ENCODE measurements at places on chromosomes 11 and 22.

GRCh38 chr11:19409307-19409706, 168.6 kb upstream of the E2F8 start:
- DNase-seq = no peak

DNA sequence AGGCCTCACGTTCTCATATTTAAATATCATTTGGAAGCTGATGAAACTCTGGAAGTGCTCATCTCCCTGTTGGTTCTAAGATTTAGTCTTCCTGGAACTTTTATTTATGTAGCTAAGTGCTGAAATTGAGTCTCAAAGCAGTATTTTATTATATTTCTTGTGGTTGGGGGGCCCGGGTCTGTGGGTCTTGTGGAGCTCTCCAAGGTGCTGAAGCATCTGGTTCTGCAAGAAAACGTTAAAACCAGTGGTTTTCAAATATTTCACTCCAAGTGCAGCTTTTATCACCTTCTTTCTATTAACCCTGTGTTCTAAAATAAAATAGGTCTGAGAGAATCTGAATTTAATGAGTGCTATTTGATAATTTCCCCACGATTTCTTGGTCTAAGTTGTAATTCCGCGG, 1404.8 kb downstream of the TBC1D22A start:
- DNase-seq = no peak

DNA sequence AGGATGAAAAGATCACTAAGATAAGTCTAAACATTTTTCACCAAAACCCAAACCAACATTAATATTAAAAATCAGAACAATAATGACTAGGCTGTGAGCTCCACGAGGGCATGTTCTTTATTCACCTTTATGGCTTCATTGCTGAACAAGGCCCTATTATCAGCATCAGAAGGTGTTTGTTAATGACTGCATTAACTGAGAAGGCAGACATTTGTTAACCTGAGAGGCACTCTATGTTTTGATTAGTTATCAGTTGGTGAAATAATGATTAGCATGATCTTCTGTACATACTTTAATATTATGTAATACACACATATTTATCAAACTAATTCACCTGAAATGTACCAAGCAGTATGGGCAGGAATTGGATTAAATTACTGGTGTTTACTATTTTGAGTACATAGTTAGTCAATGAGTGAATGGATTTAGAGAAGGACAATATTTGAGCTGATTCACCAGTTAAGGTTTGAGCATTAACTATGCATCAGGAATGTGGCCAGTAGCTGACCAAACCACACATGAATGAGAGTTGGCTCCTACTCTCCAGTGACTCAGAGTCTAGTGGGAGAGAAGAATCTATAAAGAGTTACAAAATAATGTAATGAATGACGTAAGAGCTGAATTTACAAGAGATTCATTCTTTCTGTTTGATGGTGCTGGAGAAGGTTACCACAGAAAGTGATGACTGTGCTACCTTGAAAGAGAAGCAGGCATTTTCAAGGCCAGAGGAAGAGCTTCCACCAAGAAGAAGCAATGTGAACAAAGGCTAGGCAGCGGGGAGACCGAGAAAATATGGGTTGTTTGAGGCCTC, 6.7 kb downstream of the IL18 start:
- DNase-seq = peak; percentile 99

DNA sequence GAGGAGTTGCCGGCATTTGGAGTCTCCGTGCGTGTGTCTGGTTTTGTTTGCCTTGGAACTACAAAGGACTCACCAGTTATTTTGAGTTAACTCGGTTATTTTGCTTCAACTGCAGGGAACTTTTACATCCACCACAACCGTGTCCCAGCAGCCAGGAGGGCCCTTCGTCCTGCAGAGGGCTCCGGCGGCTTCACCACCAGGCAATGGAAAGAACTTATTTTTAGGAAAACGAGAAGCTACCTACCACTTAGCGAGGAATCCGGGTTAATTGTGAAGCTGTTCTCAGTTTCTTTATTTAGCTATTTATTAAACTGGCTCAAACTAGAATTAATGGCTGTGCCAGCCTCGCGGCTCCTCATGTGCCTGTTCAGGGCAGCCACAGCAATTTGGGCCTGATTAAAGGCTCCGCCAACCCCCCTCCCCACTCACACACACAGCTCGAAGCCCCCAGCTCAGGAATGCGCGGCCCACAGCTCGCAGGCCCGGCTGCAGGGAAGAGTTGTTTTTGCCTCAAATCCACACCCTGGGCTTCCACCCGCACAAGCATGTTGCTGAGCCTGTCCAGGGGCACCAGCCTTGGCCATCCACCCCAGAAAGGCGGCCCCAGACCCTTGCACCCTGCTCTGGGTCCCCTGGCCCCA, 55.9 kb upstream of the FGF3 start:
- DNase-seq = no peak

- DNase-seq = no peak
Observed at GRCh38 chr11:22454461-22455090, 116.4 kb downstream of the SLC17A6 start.

GRCh38 chr11:130124096-130124495, 35.5 kb upstream of the ST14 start:
- peak; percentile 79 for DNase-seq

DNA sequence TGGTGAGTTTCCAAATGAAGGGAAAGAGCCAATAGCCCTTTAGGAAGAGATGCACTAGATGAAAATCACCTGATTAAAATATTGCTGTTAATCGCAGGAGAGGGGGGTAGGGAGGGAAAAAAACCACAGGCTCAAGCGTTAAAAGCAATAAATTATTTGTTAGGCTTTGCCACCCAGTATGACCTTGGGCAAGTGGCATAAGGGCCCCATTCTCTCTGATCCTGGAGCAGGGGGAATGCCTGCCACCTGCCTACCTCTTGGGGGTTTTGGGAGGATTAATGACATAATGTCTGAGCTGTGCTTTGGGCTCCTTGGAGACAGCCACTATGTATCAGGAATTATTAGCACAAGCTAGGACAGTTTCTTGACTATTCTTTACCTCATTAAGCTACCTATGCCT, 80.0 kb downstream of the ZNRF3 start:
- no peak for DNase-seq

- DNase-seq = no peak
Observed at GRCh38 chr22:24553597-24554312, 1.2 kb downstream of the GUCD1 start.

DNA sequence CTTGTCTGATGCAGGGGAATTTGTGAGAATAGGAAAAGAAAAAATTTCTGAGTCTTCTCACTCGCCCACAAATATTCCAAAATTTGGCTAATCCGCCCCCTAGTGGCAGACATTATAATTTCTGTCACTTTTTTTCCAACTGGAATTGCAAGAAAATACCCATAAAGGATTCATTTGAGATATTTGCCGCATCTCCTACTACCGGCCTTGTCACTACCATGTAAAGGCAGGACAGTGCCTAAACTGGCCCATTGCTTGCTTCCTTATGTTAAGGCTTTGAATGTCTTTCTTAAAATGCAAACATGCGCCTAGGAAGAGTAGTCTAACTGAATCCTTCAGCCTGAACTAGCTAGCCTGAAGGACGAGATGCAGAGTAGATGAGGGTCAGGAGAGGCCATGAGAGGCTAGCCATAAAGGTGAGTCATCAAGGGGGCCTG, 9.3 kb upstream of the CEP295 start:
- DNase-seq = no peak

DNA sequence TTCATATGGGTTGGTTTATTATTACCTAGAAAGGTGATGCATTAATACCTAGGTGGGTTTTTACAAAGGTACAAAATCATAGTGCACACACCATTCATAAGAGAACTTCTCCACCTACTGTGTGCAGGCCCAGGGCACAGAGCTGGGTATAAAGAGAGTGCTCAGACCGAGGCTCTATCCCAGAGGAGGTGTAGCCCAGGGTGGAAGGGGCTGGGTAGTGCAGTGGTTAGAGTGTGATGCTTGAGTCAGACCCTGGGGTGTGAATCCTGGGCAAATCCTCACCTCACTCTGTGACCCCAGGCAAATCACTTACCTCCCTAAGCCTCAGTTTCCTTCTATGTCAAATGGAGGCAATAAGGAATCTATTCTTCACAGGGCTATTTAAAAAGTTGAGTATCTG, 32.2 kb downstream of the PARVG start:
- no peak for DNase-seq

GRCh38 chr11:46445920-46446771, 54.6 kb upstream of the CHRM4 start:
- DNase-seq = no peak

- DNase-seq = no peak
Observed at GRCh38 chr11:68509066-68509465, 48.5 kb downstream of the PPP6R3 start.

DNA sequence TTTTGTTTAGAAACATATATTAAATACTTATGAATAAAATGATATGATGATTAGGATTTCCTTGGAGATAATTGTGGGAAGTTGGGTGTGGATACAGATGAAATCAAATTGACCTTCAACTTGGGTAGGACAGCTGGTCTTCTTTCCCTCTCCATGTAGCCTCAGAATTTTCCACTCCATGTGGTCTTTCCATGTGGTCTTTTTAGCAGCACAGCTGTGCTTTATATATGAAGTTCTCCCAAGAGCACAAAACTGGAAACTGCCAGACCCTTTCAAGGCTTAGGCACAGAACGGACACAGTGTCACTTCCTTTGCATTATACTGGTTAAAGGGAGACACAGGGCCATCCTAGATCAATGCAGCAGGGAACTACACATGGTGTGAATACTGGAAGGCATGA, 28.6 kb downstream of the FAM76B start:
- DNase-seq = no peak

DNA sequence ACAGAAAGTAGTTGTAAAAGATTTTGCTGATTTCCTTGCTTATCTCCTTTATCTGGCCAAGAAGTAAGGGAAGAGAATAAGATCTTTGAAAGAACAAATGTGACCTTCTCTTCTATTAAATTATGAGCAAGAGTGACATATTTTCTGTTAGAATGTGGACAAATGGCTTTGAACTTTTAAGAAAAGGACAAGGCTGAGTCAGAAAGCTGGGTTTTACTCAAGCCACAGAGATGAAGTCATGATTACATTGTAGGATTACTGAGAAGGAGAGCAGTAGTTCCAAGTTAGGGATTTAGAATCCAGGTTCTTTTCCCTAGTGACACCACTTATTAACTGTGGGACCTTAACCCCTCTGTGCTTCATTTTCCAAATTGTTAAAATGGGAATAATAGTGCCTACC, 13.5 kb downstream of the CCDC90B start:
- no peak for DNase-seq

- no peak for DNase-seq
Observed at GRCh38 chr11:114846416-114846791, 168.1 kb downstream of the NXPE2 start.

GRCh38 chr11:73480677-73481076, 104.5 kb downstream of the RELT start:
- no peak for DNase-seq

DNA sequence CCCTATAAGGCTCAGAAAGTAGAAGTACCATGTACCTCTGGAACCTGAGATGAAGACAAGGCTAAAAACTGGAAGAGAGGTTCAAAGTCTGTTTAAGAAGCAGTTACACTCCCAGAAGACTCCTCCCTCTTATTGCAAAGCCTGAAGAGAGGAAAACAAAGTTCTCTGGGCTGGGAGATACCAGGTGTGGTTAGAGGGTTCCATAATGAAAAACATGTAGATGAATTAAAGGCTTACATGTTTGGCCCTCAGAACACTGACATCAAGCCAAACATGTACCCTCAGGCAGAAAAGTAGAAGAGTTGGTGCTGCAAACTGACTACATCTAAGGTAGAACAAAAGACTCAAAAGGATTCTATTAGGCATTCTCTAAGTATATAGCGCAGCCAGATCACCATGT, 205.3 kb downstream of the TTC28 start:
- DNase-seq = no peak

DNA sequence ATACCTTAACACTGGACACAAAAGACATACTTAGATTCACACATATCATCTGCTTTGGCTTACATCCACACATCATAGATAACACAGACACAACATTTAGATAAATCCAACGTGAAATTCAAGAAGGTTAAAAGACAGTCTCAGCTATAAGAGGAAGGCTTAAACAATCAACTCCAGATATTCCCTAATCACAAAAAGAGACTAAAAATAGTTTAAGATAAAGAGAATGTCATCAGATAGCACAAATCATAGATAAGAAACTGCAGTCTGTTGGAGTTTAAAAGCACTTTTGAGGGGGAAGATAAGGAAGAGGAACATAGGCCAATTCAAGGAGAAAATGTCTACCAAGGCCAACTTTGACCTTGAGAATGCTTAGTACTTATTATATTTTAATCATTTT, 504.8 kb downstream of the JRKL start:
- DNase-seq = no peak

DNA sequence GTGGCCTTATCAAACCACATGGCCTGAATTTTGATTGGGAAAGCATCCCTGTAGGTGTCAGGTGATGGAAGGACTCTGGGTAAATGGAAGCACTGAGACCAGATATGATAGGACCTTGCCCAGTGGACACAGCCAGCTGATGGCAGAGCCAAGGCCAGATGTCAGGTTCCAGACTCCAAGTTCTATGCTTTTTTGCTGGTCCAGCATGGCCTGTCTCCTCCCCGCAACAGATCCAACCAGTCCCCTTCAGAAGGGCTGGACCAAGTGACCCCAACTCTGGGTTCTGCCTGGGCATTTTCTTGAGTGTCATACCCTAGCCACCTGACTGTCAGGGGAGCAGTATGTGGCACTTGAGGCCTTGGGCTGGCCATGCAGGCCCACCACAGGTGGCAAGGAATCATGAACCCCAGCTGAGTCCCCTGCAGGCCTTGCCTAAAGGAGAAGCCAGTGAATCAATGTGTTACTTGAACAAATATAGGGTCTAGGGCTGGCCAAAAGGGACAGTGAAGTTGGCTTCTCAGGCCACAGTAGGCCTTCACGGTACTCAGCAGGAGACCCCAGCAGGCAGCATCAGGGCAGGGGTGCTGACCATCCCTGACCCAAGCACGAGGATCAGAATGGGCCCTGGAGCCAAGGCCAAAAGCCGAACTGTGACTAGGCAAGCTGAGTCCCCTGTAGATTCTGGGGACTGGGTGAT, 27.1 kb downstream of the KCNQ1OT1 start:
- DNase-seq = no peak

DNA sequence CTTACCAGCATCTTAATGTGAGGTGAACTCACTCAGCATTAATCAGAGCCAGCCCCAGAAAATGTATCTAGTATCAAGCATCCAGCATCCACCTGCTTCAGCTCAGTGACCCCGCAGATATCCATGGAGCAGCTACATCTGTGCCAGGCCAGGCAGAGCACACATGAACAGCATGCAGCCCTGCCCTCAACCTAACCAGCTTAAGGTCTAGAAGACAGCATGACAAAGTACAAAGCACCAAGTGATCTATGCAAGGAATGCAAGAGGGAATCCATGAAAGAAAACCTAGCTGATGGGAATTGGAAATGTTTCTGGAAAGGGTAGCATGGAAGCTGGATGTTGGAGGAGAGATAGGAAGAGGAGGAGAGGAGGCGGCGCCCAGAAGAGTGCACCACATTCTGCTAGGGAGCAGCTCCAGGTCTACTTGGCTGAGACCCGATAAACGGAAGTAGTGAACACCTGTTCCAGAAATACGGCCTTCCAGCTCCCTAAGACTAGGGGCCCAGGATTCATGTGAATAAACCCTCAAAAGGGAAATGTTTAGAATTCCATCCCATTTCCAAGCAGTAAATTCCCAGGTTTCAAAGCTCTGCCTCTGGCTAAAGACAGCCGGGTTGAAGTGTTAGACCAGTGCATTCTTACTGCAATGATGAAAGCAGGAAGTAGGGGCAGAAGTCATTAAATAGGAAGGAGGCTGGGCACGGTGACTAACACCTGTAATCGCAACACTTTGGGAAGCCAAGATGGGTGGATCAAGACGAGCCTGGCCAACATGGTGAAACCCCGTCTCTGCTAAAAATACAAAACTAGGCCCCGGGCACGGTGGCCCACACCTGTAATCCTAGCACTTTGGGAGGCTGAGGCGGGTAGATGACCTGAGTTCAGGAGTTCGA, 23.5 kb upstream of the L3MBTL2 start:
- DNase-seq = no peak

GRCh38 chr22:46632646-46633249, 12.6 kb downstream of the GRAMD4 start:
- no peak for DNase-seq

Measured in epithelial cell of proximal tubule (primary cell).